ENCODE measurements at places on chromosomes 5 and 9.

GRCh38 chr5:112320408-112320807 lies 98.7 kb downstream of the EPB41L4A start:
- no peak for DNase-seq

- no peak for DNase-seq
Observed at GRCh38 chr5:111099058-111099778, 7.1 kb downstream of the WDR36 start.

DNA sequence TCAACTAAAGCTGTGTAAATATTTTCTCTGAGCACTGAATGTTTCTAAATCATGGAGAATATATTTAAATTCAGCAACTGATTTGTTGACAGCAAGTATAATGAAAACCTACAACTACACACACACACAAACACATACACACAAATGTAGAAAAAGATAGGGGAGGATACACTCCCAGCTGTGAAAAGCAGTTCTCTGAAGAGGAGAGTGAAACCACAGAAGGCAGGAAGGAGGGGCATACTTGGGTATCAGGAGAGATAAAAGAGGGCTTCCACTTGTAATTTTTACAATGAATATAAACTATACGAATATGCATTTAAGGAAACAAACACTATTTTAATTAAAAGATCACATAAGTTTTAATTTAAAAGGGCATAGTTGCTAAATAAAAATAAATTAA lies 227.8 kb upstream of the SLC24A2 start:
- no peak for DNase-seq

DNA sequence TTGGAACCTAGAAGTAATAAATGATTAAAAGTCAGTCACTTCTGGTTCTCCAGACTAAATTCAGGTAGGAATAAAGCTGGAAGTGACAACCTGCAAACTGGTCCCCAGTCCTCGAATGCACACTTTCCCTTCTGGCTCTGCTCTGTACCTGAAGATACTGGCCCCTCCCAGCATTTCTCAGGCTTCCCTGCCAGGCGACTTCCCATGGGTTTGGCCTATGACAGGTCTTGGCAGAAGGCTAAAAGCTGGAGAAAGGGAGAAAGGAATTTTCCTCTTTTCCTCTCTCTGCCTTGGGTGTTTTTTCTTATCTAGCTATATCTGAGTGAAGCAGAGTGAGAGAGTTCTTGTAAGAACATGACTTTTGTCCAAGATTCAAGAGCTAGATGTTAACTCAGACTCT lies 1005.7 kb downstream of the DTWD2 start:
- DNase-seq = no peak

DNA sequence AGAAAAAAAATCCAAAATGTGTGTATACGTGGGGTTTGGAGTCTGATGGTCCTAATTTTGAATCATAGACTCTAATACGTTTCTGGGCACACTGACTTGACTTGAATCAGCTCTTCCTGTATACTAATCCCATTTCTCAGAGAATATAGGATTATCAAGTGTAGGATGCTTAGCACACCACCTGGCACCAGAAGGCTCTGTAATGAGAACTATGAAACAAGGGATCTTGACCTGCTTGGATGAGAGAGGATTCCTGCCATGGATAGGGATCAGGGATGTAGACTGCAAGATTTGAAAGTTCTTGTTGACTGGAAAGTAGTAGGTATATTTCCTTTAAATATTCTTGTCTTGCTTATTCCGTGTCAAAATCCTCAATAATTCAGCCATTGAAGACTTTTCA lies 7.8 kb downstream of the HSPA4 start:
- DNase-seq = no peak

- DNase-seq = no peak
Observed at GRCh38 chr5:59142927-59143326, 560.1 kb downstream of the RAB3C start.

DNA sequence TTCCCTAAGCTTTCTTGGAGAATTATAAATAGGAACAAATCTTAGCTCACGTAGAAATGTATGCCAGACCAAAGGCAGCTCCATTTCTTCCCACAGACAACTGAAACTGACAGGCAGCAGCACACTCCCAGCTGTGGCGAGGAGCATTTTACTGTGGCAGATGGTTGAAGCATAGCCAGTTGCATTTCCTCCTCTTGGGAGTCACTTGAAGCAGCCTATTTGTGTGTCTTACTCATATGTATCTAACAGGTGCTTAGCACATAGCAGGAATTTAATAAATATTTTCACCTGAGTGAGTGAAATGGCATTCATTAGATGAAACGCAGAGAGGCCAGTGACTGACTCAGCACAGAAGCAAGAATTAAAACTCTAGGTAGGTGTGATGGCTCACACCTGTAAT lies 12.3 kb upstream of the MTMR12 start:
- no peak for DNase-seq

DNA sequence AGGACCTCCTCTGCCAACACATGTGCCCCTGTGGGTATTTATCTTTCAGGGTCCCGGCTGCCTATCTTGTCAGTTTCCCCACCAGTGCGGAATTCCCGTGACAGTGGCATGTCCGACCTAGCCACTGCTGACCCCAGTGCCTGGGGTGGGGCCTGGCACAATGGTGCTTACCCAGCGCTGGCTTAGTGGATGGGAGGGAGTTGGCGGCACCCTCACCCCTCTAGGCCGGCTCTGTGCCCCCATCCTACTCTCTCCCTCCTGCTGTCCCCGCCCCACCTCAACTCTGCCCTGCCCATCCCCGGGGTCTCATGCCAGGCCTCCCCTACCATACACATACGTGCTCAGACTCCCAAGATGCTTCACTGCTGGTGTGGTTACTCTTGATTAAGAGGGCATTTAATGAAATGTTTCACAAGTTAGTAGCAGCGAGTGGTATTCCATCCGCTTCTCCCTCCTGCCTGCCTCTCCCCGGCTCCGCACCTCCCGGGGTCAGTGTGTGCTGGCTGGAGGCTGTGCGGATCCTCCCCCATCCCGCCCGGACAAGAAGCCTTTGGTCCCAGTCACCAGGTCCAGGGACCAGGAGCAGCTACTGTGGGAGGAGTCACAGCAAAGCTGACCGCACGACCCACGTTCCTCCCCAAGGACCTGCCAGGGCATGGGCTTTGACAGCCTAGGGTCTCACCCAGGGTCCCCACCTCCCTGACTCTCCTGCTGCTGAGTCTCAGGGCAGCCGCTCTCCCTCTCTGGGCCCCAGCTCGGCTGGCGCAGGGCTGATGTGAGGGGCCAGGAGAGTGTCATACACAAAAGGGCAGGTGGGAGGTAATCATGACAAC lies 9.5 kb upstream of the QRFP start:
- DNase-seq = no peak

- no peak for DNase-seq
Observed at GRCh38 chr9:132176338-132176737, 14.5 kb downstream of the NTNG2 start.

DNA sequence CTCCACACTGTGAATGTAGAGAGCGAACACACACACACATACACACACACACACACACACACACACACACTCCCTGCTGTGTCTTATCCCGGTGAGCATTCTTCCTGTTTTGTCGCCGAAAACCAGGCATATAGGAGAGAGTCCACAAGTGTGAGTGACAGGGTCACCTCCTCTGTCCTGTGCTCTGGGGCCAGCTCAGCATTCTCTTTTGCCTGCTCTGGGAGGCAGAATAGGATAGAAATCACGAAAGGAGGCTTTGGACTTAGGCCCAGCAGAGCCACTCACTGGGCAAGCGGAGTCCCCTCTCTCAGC lies 3.0 kb downstream of the LAMC3 start:
- DNase-seq = no peak

DNA sequence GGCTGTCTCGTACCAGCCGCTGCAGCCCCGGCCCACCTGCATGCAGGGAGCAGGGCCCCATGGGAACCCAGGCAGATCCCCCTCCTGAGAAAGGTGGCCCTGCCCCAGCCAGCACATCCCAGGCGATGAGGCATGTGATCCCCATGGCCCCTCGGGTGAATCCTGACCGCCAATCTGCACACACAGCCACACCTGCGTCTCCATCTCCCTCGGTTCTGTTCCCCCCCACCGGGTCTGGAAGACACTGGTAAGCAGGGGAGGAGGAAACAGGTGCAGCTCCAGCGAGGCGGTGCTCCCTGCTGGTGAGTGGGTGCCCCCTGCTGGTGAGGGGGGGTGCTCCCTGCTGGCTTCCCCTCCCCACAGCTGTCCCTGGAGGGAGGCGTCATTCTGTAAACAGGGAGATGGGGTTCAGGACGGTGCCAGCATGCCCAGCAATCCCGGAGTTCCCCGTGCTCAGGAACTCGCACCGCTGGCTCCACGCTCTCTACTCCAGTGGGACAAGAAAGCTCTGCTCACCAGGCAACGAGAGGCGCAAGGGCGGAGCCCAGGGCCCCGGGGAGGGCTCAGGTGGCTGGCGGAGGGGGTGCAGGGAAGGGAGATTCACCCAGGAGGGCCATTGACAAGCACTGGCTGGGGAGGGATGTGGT lies 28.4 kb upstream of the SLC12A7 start:
- peak; percentile 84 for DNase-seq

- DNase-seq = no peak
Observed at GRCh38 chr5:181189962-181190710, 14.9 kb downstream of the TRIM7 start.

- no peak for DNase-seq
Observed at GRCh38 chr5:89816038-89816437, 593.5 kb downstream of the CETN3 start.

DNA sequence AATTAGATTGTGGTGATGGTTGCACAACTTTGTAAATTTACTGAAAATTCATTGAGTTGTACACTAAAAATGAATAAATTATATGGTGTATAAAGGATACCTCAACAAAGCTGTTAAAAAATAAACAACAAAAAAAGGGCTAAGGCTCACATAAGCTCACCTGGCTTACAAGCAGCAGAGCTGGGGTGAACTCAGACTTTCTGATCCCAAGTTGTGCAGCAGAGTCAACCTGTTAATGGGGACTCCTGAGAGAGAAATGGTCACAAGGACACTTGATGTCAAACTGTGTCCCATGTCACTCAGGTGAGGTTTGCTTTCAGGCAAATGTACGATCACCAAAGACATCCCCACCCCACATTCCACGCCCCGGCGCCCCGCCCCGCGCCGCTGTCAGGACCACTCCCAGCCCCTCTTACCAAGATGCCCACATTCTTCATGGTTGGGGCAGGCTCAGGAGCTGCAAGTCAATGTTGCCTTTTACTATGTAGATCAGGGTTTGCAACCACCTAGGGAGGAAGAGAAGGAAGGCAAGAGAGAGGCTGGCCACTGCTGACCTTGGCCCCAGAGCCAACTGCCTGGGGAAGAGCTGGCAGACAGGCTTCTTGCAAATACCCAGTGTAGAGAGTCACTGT lies 22.4 kb upstream of the SLC36A1 start:
- DNase-seq = no peak

- DNase-seq = no peak
Observed at GRCh38 chr5:40653221-40654022, 26.3 kb upstream of the PTGER4 start.

DNA sequence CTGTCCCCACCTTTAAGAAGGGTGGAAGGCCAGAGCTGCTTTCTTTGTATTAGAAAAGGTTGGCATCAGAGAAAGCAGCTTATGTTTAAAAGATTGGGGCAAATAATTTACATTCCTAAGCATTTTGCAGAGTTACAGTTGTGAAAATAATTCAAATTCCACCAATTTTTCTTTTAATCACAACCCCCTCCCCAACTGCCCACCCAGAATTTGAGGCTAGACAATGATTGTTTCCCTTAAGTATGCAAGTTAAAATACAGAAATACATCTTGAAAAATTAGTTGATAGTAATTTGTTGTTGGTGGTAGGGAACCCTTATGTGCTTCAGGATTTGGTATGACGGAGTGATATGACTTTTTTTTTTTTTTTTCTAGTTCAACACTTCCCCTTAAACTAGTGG lies 133.0 kb downstream of the ZSWIM6 start:
- no peak for DNase-seq

DNA sequence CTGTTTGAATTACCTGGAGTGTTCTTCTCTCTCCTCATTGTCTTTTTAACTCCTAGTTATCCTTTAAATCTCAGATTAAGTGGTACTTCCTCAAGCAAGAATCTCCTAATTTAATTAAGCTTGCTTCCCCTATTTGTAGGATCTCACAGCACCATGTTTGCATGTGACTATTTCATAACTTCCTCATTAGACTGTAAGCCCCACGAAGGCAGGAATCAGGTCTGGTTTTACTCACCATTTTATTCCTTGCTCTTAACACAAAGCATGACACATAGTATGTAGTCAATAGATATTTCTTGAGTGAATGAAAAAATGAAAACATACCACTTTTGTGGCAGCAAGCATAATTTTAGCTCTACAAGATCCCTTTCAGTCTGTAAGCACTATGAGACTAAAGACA lies 1.3 kb upstream of the ERMP1 start:
- no peak for DNase-seq

- DNase-seq = no peak
Observed at GRCh38 chr9:15354713-15355112, 47.7 kb upstream of the TTC39B start.

- DNase-seq = no peak
Observed at GRCh38 chr5:15266229-15266628, 233.8 kb upstream of the FBXL7 start.

- no peak for DNase-seq
Observed at GRCh38 chr9:108053555-108054061, 564.0 kb upstream of the KLF4 start.

GRCh38 chr9:10268531-10269485 lies 344.0 kb downstream of the PTPRD start:
- DNase-seq = no peak

- DNase-seq = no peak
Observed at GRCh38 chr5:115600766-115601165, 1.5 kb downstream of the TICAM2 start.

GRCh38 chr5:133756756-133757155 lies 144.4 kb upstream of the FSTL4 start:
- DNase-seq = no peak

GRCh38 chr5:1409381-1410110 lies 35.7 kb downstream of the SLC6A3 start:
- no peak for DNase-seq

- DNase-seq = no peak
Observed at GRCh38 chr5:146016764-146017484, 80.5 kb downstream of the SH3RF2 start.

- no peak for DNase-seq
Observed at GRCh38 chr9:137761032-137761431, 116.5 kb upstream of the CACNA1B start.

DNA sequence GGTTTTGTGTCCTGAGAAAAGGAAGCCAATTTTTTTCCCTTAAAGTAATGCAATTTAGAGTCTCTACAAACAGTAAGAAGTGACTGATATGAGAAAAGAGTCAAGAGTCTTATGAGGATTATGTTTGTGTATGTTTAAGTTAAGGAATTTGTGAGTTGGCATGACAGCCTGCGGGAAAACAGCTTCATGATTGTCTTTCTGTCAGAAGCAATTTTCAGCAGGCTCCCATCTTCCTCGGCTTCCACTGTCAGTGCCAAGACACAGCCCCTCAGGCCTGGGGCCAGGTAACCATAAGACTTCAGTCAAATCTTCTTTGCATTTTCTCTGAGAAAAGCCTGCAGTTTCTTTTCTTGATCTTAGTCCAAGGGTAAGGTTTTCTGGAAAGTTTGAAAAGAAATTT lies 17.0 kb upstream of the SELENOP start:
- no peak for DNase-seq

GRCh38 chr9:136693490-136694162 lies 6.4 kb upstream of the AGPAT2 start:
- DNase-seq = no peak
